ENCODE measurements at places on chromosomes 6 and 20. TPM values are rescaled to one million over a fixed set of nuclear protein-coding genes. Genes with fewer than 3 reads are reported as not detected.

- no peak for DNase-seq
Observed at GRCh38 chr6:110795271-110795670, 20.0 kb downstream of the CDK19 start.

Gene ENPP5
- not detected for polyA plus RNA-seq

Gene GABBR1
- 0.91 TPM for polyA plus RNA-seq

GRCh38 chr6:71349395-71349794 is 60.8 kb downstream of the OGFRL1 start:
- no peak for DNase-seq

GRCh38 chr20:12411246-12411940 is 493.7 kb downstream of the BTBD3 start:
- DNase-seq = no peak

DNA sequence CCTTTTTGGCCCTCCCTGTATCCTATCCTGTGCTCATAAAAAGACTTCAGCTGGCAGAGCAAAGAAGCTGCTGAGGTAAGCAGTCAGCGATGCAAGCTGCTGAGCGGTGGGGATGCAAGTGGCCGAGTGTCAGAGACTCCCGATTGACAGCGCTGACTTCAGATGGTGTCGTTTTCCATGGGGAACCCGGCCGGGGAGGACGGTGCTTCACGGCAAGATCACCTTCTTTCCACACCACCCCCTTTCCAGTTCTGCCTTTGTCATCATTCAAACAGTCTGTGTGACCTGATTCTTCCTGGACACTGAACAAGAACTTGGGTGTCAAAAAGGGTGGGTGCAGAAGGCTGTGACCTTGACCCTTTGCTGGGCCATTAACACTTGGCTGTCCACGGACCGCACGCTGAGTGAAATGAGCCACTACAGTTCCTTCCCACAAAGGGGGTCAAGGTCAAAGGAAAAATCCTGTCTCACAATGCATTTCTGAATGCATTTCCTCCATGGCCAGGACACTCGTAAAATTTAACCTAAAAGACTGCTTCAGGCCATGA is 52.9 kb upstream of the UNC93A start:
- no peak for DNase-seq

DNA sequence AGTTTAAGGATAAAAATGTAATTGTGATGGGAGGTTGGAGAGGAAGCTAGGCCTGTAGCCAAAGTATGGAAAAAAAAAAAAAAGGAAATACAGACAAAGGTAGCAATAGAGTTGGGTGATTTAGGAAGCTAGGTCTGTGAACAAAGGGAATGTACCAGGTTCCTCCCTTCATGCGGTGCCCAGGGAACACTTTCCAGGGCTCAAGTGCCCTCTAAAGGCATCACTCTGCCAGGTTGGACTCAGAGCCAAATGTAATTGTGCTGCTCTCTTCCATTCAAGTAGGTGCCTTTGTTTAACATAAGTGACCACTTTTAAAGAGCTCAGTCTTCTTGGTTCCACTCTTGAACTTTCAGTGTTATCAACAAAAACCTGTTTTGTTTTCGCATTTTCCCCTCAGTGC is 159.7 kb upstream of the AHI1 start:
- DNase-seq = no peak

DNA sequence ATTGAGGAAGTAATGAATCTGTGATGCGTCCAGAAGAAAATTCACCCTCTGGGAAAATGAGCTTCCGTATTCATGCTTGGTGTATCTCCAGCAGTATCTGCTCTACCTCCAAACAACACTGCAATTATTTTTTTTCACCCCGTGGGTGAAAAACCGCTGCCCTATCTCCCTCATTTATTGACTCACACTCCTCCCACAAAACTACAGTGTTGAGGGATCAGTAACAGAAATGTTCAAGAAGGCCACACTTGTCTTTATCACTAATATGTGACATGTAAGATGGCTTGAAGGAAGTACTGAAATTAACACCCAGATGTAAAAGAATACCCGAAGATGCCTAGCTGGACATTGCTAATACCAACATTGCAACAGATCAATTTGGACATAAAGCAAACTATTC is 4.9 kb upstream of the TBX18 start:
- DNase-seq = no peak

GRCh38 chr6:13455552-13455966 is 31.8 kb downstream of the GFOD1 start:
- DNase-seq = no peak

GRCh38 chr6:79040083-79040482 is 38.0 kb downstream of the PHIP start:
- no peak for DNase-seq

Gene LHFPL5
- not detected for polyA plus RNA-seq

DNA sequence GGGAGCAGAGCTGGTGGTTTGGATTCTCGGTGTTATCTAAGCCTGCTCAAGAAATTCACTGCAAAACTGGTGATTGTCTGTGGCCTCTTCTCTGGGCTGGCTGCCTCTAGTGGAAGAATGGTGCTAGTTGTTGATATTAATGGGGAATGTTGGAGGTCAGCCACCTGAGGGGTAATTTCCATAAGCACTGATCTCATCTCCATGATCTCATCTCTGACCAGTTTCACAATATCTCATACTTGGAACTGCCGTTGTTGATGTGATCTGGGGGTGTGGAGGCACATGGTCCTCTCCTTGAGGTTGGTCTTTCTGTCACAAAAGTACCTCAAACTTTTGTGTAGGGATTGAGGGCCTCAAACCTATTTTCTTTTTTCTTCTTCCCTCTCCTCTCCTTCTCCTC is 102.6 kb downstream of the CD109 start:
- DNase-seq = no peak

GRCh38 chr6:161139304-161139765 is 134.5 kb downstream of the AGPAT4 start:
- no peak for DNase-seq

DNA sequence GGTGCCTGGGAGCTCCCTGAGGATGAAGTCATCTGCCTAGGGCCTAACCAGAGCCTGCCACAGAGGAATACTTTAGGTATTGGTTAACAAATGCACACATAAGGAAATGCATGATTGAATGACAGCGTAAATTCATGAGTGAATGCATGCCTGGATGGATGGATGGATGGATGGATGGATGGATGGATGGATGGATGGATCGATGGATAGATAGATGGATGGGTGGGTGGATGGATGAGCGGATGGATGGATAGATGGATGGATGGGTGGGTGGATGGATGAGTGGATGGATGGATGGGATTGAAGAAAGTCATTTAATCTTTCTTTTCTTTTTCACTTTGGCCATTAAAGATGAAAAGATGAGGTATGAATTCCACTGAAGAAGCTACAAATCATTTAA is 111.9 kb upstream of the SIRPG start:
- DNase-seq = no peak

DNA sequence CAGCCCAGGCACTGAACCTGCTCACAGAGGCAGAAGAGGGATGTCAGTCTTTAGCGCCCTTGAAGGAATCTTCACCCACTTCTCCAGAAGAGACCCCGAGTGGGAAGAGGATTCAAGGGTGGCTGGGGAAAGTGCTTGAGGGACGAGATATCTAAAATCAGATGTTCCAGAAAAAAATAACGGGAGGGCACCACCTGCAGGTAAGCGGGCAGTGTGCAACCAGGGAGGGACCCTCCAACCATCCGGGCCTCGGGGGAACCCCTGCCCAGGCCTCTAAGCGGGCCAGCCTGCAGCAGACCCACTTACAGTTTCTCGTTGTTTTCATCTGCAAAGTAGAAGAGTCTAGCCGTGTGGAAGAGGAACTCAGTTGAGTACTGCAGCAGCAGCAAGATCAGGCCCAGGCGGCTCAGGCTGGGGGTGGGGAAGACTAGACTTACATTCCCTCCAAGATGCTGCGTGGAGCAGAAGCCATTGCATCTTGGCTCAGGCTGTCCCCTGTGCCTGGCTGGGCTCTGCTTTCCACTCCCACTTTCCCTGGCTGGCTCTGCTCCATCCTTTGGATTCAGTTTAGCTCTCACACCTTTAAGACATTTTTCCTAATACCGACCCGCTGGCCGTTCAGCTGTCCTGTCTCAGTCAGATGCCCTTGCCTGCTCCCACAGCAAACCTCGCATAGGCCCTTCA is 71.0 kb downstream of the TRAM2 start:
- DNase-seq = no peak

GRCh38 chr6:153117986-153118879 is 12.8 kb downstream of the RGS17 start:
- peak; percentile 70 for DNase-seq

GRCh38 chr20:16607364-16608276 is 34.4 kb upstream of the KIF16B start:
- no peak for DNase-seq

DNA sequence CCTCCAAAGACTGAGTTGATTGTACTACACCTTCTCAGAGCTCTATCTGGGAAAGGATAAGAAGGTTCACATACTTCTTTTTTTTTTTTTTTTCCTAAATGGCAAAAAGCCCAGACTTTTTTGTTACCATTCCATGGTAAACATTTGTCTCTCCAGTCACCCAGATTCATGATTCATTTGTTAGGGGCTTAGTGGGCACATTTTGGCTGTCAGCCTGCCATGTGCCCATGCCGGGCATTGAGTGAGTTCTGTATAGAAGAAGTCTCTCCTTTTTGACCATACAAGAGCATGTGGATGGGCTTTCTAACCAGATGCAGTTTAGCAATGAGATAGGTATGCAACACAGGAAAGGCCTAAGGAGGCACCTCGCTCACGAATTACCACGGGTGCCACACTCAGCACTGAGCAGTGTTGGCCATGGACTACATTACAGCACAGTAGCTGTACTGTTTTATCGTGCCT is 447.5 kb upstream of the HSF2 start:
- no peak for DNase-seq

DNA sequence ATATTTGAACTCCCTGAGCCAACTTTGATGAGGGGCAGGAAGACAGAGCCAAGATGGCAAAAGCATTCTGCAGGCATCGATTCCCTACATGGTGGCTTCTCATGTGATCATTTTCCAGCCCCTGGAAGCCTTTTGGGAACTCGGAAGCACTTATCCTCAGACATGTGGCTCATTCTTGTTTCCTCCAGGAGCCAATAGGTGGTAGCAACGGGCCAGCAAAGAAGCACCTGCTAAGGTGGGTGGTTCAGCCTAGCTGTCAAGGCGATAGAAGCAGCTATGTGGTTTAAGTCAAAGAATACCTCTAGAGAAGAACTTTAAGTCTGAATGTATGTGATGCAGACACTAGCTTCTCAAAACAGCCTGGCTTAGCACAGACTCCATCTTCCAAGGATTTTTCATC is 64.9 kb upstream of the PAX1 start:
- DNase-seq = no peak

- no peak for DNase-seq
Observed at GRCh38 chr20:36030149-36030548, 61.8 kb downstream of the CNBD2 start.

- DNase-seq = no peak
Observed at GRCh38 chr6:84685983-84686584, 78.3 kb downstream of the TBX18 start.

DNA sequence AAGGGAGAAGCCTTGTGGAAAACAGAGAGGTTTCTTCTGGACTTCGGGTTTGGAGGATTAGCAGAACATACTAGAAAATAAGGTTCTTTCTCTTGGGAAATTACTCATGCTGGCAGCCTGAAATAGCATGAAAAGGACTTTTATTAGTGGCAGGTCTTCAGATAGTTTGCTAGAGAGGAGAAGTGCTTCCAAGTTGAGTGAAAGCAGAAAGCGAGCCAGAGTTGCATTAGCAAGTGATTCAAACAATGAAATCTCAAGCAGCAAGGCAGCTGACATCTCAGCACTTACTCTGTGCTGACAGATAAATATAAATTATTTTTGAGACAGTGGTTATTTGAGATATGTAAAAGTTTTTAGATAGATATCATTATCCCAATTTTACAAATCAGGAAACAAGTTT is 91.9 kb downstream of the PLCB4 start:
- no peak for DNase-seq

Gene ENPP1
- not detected for polyA plus RNA-seq

Gene PRICKLE4
- not detected for polyA plus RNA-seq

Gene CYP24A1
- polyA plus RNA-seq = not detected

DNA sequence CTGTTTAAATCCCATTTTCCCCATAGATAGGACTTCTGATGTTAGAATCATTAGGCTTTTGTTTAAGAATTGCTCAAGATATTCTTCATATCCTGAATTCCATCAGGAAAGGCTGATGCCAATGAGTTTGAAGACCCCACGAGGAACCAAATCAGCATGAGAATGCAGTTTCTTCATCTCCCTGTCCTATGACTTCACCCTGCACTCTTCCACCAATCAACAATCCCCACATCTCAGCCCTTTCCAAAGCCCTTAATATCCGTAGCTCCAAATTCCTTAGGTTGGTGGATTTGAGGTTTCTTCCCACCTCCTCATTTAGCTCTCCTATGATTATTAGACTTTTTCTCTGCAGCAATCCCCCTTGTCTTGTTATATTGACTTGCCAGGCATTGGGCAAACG is 88.3 kb upstream of the PRND start:
- DNase-seq = no peak

GRCh38 chr6:162123797-162124196 is 603.8 kb downstream of the PRKN start:
- no peak for DNase-seq

DNA sequence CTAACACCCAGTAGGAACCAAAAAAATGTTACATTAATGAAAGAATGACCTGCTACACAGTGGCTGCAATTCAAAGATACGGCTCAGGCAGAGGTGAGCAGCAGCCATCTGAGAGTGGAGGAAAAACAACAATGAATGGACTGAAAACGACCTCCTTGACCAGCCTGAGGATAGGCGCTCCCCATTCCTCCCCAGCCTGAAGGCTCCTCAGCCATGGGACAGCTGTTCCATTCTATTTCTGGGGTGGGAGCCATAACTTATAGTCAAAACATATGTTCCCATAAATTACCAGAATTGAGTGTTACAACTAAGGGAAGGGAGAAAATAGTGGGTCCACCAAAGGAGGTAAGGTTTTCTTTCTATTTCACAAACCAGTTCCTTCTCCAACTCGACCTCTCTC is 27.2 kb downstream of the FYN start:
- DNase-seq = no peak

Gene LINC00237
- 0.31 TPM for polyA plus RNA-seq

Gene C2
- polyA plus RNA-seq = 6.5 TPM

Gene EBF4
- polyA plus RNA-seq = not detected

DNA sequence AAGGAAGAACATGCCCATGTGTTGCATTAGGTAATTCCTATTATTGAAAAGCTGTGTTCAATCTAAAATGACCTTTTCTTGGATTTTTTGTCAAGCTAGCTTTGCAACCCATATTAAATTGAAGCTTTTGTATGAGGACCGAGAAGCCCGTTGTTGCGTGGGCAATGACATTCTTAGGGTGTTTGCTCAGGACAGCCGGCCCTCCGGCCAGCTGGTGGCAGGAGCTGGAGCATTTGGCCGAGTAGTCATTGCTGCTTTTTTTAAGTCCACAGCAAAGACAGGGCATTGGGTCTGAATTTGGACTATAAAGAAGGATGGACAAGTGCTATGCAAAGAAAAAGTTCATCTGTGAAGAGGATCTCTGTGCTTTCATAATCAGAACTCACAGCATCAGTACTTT is 365.8 kb downstream of the SAMD5 start:
- no peak for DNase-seq

GRCh38 chr20:31691646-31692275 is 30.9 kb downstream of the BCL2L1 start:
- no peak for DNase-seq

Gene SLC17A9
- 0.81 TPM for polyA plus RNA-seq

GRCh38 chr6:21201637-21202350 is 391.8 kb upstream of the SOX4 start:
- no peak for DNase-seq

Gene SPATS1
- polyA plus RNA-seq = not detected

GRCh38 chr6:149763866-149764265 is 14.3 kb downstream of the PCMT1 start:
- no peak for DNase-seq
